Activated T-helper 1 cell treated with anti-CD3 and anti-CD28 coated beads, Interleukin-12 subunit alpha, Interleukin-12 subunit beta, Interleukin-2, Interleukin-4 antibody, amounts not matched to agents 30 ng/mL and 10 ng/mL and 1 ng/mL, durations not matched to agents 14 hours and 24 hours and 36 hours (primary cell): ENCODE measurements at places on chromosomes 1 and 21. TPM values are rescaled to one million over a fixed set of nuclear protein-coding genes. Genes with fewer than 3 reads are reported as not detected.

- no peak for DNase-seq
Measured at GRCh38 chr1:224762046-224762445, 145.9 kb downstream of the CNIH3 start.

Gene KIRREL1
- total RNA-seq = not detected in 2 replicates

Gene FAM167B
- 0.57 and 0.61 TPM in 2 replicates for total RNA-seq

DNA sequence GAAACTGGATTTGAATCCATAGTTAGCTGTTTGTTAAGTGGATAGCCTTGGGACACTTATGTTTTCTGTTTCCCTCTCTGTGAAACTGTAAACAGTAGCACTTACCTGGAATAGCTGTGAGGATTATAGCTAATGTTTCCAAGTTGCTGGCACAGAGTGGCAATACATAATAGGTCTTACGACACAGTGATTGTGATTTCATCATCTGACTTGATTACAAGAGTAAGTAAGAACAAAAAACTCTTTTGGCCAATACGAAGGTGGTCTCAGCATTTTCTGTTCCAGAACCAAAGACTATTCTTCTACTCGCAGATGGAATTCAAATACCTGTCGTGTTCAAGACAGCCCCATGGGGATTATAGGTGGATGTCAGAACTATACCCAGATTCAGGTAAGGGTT is 2.1 kb downstream of the C8B start:
- no peak for DNase-seq

Gene WNT9A
- total RNA-seq = not detected in 2 replicates
